ENCODE measurements at places on chromosomes 3 and 15.

GRCh38 chr3:120730576-120731542, 11.5 kb downstream of the RABL3 start:
- DNase-seq, result no peak

DNA sequence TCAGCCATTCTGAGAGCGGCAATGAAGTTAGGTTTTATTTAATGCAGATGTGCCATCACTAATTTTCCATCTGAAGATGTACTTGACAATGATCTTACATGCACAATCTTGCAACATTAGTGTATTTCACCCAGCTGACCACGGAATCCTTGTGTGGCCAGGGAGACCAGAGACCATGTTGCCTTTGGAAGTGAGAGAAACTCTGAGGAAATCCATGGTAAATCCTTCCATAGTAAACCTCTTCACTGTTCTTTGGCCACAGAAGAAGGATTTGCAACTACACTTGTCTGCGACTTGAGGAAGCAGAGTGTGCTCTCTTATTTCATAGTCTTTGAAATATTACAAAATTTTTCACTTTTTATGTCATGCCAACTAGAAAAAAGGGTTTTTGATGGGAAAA, 128.4 kb upstream of the IGSF10 start:
- DNase-seq, result no peak

GRCh38 chr3:187920913-187921312, 175.6 kb upstream of the BCL6 start:
- no peak for DNase-seq

- peak; percentile 84 for DNase-seq
Measured at GRCh38 chr15:76994971-76995945, at the start of gene PSTPIP1. Gene PSTPIP1 (plus strand): TSS chr15:76995126. CDS start chr15:76995574, 448 bp downstream.

GRCh38 chr15:32908872-32909271, 191.1 kb downstream of the GREM1 start:
- DNase-seq, result no peak

GRCh38 chr3:136861890-136862616, at the start of gene NCK1:
Gene NCK1 (plus strand): TSS chr3:136862208. CDS start chr3:136928002, 65,794 bp downstream.
- DNase-seq, result peak; percentile 99

GRCh38 chr3:16888785-16889607, 4.2 kb downstream of the PLCL2 start:
- peak; percentile 58 for DNase-seq

- no peak for DNase-seq
Measured at GRCh38 chr3:182837855-182838454, 44.7 kb downstream of the ATP11B start.

DNA sequence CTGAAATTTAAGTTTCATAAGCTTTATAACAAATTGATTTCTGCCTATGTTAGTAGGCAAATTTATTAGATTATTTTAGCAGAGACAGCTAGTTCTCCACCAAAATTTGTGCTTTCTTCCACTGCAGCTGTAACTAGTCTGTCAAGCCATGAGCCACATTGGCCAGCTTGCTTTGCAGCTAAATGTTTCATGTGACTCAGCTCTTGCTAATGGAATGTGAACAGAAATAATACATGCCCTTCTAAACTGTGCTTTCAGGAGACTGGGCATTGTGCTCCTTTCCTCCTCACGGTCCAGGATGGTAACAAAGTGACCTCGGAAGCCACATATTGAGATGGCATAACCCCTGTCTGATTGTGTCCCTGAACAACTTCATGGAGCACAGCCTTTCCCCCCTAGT, 51.3 kb upstream of the KPNA4 start:
- DNase-seq, result no peak

DNA sequence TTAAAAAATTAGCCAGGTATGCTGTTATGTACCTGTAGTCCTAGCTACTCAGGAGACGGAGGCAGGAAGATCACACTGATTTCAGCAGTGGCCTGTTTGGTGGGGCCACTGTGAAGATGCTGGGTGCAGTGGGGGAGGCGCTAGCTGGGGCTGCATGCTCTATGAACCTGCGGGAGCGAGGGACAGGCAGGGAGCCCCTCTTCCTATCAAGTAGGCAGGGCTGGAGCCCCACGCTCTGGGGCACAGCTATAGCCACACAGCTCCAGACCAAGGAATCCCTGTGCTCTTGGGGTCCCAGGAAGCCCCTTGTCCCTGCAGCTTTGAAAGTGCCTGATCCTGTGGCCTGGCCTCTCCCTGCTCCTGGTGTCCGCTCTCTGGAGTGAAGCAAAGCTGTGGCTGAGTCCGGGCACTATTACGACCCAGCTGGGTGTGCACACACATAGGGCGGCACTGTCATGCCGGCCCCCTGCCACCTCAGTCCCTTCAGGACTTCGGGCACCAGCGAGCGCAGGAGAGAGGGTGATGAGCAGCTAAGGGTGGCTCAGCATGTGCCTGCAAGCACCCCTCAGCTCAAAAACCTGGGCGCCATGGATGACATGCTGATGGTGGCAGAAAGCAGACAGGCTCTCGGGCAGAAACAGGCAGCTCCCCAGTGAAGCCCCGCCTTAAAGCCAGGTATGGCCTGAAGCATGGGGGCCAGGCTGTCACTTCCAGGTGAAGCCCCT, 262.6 kb downstream of the TBC1D5 start:
- no peak for DNase-seq

- no peak for DNase-seq
Measured at GRCh38 chr15:70281811-70282307, 184.1 kb upstream of the TLE3 start.

GRCh38 chr3:179192542-179192941, 44.4 kb downstream of the PIK3CA start:
- DNase-seq, result no peak

DNA sequence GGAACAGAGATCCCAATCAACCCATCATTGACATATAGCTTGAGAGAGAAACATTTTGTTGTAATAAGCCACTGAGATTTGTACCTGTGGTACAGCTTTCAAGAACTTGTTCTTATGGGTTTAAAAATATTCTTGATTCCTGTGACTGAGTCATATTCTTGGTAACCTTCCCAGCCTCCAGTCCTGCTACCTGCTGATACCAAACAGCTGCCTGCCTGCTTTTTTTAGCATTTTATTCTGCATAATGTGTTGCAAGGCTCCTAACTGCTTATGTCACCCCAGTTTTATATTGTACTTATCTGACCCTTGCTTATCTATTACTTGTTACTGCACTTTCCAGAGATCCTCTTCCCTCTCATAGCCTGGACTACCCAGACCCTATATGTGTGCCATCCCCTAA, 349.3 kb upstream of the SOX2 start:
- no peak for DNase-seq

DNA sequence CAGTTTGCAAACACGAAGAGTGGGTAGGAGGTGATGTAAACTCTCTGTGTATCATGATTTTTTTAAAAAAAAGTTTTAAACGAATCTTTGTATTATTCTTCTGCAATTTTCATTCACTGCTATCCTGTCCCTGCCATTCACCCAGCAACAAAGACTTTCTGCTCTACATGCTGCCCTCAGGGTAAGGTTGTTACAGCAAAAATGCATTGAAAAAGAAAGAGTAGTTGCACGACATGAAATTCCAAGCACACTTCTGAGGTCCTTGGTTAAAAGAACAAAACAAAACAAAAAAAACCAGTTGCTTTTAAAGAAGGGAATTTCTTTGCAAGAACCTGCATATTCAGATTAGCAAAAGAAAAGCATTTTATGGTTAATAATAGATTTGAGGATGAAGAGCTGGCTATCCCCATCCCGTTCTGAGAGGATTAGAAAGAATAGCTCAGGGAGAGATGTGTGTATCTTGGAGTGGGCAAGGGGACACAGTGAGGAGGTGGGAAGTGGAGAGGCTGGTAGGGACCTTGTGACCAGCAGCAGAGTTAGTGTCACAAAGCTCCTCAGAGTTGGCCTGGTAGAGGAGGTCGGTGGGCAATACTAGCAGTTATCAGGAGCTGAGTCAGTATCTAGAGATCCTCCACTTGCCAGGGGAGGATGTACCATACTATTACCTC, 290.8 kb downstream of the NEK10 start:
- no peak for DNase-seq

DNA sequence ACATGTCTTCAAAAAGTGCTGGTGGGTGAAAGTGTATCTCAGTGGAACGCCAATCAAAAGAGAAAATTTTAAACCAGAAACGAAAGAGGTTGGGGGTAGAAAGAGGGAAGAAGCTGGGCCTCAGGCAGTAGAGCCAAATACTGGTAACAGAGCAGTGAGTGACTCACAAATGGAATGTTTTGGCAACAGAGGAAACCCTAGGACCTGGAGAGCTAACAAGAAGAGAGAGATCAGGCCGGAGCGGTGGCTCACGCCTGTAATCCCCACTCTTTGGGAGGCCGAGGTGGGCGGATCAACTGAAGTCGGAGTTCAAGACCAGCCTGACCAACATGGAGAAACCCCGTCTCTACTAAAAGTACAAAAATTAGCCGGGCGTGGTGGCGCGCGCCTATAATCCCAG, 450.8 kb upstream of the NAALADL2 start:
- DNase-seq, result no peak

DNA sequence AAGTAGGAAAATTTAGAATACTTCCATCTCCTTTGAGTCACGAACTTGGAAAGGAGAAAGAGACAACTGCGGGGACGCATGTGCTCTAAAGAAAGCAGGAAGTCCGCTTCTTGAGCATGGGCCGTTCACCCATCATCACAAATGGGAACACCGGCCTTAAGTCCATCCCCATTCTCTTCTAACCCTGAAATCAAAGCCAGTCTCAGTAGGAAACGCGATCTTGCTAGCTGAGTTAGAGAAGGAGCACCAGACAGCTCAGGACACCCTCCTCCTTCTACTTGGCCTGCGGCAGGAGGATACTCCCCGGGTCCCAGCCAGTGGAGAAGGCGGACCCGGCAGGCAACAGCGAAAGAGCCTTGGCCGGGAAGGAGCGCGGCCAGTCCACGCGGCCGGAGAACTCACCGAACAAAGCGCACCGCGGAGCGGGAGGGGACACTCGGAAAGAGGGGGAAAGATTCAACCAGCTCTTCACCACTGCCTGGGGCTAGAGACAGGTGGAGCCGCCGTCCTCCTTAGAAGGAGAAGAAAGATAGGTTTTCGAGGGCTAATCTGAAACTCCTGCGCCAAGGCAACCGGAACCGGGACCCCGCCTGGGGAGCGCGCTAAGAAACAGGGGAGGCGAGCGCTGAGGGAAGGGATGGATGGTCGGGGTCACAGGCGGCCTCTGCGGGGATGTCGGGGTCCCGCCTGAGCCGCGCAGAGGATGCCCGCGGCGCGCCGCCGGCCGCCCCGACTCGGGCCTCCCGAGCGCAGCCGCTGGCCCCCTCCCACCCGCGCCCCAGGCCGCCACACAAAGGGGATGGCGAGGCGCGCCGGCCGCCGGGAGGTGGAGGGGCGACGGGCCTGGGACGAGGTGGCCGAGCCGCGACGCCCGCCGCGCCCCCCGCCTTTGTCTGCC, 818 bp downstream of the SLC4A7 start:
- DNase-seq, result peak; percentile 53

DNA sequence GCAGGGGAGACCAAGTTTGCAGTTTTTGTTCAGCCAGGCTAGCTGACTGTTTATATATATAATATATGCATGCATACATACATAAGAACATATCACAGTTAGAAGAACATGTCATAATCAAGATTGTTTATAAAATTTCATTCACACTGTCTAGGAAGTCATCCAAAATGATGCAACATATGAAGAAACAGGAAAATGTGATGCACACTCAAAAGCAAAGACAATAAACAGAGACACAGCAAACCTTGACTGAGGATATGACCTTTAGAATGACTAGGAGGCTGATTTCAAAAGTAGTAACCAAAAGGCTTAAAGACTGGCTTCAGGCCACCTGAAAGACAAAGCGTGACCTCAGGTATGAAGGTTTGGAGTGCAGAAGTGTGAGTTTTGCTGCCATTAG, 166.2 kb upstream of the NDN start:
- DNase-seq, result no peak

- no peak for DNase-seq
Measured at GRCh38 chr3:130276203-130276803, 69.2 kb upstream of the COL6A5 start.

GRCh38 chr3:132265028-132265427, 52.2 kb upstream of the ACP3 start:
- no peak for DNase-seq

- no peak for DNase-seq
Measured at GRCh38 chr15:74220475-74221248, 15.5 kb upstream of the CCDC33 start.

GRCh38 chr15:79930516-79930915, 33.7 kb upstream of the MTHFS start:
- no peak for DNase-seq

DNA sequence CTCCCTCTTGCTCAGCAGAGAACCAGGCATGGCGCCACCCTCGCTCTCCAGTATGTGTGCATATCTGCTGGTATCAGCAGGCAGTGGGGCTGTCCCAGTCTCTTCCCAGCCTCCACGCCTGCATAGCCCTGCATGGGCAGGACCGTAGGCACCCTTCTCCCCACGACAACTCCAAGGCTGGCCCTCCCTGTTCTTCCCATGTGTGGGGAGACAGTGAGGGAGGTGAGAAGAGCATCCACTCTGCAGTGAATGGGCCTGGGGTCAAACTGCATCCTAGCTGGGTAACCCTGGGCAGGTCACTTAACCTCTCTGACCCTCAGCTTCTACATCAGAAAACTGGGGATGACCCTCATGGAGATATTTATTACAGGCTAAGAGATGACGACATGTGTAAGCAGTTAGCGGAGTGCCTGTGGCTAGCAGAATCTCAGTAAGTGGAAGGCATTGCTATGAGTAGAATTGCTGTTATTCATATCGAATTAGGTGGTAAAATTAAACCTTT, 13.3 kb upstream of the SSUH2 start:
- DNase-seq, result no peak

DNA sequence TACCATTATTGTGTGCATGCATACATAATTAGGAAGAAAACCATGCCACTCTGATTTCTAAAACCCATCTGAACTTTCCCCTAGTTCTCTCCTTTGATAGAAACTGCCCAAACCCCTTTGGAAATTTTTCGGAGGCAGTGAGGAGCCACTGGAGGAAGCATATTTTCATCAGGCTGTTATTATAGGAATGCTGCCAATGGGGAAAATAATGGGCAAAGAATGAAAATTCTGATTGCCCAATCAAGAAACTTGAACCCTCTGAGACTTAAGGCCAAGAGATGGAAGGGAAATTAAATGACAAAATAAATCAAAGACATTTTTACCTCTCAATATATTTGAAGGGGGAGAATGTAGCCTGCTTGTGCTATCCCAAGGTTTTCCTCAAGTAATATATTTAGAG, 376.0 kb upstream of the PDZRN3 start:
- no peak for DNase-seq

DNA sequence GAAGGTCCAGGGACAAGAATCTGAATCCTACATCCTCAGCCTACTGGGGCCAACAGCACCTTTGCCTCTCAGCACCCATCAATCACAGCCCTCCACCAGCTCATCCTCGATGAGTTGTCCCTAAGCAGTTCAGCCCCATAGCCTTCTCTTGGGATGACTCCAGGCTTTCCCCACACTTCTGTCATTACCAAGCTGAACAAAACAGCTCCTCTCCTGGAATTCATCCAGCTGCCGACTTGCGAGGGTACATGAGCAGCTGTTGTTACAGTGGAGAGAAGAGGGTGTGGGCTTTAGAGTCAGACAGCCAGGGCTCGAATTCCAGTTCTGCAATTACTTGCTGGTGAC, 69.0 kb upstream of the THBS1 start:
- DNase-seq, result no peak

GRCh38 chr15:77112838-77113504, 42.1 kb upstream of the TSPAN3 start:
- no peak for DNase-seq
